ENCODE measurements at places on chromosomes 7 and 10.

DNA sequence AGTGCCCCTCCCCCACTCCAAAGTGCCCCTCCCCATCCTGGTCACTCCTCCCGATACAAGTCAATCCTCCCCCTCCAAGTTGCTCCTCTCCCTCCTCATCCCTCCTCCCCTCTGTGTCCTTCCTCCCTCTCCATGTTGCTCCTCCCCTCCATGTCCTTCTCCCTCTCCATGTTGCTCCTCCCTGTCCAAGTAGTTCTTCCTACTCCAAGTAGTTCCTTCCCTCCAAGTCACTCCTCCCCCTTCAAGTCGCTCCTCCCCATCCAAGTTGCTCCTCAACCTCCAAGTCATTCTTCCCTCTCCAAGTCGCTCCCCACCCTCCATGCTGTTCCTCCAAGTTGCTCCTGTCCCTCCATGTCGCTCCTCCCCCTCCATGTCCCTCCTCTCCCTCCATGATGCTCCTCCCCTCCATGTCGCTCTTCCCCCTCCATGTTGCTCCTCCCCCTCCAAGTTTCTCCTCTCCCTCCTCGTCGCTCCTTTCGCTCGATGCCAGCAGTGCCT is 8.6 kb upstream of the WBP1L start:
- DNase-seq, result no peak

- DNase-seq, result no peak
These were observed 455.6 kb upstream of the FZD8 start for GRCh38 chr10:36097696-36098095.

GRCh38 chr10:89915021-89915420 is 213.6 kb downstream of the KIF20B start:
- DNase-seq, result no peak

DNA sequence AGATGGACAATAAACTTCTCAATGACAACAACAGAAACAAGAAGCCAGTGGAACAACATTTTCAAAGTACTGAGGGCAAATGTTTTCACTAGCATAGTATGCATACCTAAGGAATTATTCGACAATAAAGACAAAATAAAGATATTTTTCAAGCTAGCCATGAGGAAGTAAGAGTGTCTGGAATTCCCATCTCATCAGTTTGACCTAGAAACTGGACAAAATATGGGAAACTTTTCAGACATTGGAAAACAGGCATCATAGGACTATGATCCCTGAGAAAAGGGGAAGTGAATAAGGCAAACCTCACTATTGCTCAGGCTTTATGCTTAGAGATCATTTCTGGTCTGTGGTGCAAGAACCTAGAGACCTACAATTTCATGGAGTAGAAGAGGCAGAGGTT is 86.3 kb downstream of the OAT start:
- DNase-seq, result no peak

- peak; percentile 9 for DNase-seq
These were observed 30.0 kb downstream of the NET1 start for GRCh38 chr10:5442065-5442989.

DNA sequence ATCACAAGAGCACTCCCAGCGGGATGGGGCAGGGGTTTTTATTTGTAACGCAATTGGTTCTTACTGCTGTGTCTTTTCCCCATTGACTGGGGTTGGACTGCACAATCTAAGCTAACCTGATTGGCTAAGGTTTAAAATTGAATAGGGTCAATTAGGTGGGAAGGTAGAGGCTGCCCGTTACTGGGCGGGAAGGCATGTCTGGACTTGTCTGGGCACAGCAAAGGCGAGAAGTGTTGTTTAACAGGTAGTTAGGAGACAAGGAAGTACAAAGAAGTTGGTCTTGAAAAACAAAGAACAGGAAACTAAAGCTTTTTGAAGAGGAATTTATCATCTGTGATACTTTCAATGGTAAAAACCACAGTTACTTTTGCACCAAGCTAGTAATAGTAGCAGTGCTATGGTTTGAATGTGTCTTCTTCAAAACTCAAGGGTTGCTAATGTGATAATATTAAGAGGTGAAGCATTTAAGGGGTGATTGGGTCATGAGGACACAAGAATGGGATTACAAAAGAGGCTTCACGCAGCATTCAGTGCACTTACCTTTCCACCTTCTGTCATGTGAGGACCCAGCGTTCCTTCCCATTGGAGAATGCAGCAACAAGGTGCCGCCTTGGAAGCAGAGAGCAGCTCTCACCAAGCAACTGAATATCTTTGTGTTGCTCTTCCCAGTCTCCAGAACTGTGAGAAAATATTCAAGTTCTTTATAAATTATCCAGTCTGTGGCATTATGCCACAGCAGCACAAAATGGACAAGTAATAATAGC is 875.5 kb upstream of the SORCS1 start:
- no peak for DNase-seq

GRCh38 chr7:43244232-43244631 is 131.8 kb downstream of the HECW1 start:
- DNase-seq, result no peak

DNA sequence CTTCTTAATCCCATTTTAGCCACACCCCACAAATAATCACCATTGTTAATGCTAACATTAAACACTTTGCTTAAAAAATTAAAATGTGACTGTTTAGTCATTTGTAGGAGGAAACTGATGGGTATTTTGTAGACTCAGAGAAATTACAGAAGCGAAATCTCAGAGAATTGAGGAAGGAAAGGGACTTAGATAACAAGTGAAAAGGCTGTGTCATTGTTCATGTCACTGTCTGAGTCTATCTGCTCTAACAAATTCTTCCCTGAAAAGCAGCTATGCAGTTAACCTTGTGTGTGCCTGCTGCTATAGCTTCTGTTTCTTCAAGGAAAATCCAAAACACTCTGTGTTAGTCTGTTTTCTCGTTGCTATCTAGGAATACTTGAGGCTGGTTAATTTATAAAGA is 40.9 kb upstream of the PLXDC2 start:
- no peak for DNase-seq

- no peak for DNase-seq
These were observed 141.0 kb downstream of the AOAH start for GRCh38 chr7:36583318-36583717.

DNA sequence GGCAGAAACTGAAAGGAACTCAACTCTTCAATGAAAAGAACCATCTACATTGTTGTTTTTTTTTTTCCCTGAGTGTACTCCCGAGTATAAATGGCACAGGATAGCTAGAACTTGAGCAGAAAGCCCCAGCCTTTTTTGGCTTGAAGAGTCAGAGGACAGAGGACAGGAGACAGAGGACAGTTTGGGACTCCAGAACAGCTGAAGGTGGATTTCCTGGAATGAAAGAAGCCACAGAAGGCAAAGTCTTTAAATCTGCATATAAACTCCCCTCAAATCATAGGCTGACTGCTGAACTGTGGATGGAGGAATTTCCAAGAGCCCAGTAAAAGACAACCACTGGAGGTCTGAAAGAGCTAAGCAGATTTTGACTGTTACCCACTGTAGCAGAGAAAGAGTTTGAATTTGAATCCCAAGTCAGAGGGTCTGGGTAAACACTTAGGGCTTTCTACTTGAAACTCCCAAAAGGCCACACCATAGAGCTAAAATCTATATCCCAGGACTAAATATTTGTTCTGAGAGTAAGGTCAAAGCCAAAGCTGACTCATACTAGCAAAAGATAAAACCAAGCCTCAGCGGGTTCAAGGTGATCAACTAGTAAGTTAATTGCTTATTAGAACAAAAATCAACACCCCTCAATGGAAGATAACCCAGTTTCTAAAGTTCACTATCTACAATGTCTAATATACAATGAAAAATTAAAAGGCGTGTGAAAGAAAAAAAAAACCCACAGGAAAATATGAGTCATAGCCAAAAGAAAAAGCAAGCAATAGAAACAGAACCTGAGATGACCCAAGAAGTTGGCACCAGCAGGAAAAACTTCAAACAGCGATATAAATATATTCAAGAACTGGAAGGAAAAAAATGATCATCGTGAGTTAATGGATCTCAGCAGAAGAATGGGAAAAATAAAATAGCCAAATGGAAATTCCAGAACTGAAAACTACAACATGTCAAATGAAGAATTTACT is 1.8 kb upstream of the OPN1SW start:
- DNase-seq, result no peak

DNA sequence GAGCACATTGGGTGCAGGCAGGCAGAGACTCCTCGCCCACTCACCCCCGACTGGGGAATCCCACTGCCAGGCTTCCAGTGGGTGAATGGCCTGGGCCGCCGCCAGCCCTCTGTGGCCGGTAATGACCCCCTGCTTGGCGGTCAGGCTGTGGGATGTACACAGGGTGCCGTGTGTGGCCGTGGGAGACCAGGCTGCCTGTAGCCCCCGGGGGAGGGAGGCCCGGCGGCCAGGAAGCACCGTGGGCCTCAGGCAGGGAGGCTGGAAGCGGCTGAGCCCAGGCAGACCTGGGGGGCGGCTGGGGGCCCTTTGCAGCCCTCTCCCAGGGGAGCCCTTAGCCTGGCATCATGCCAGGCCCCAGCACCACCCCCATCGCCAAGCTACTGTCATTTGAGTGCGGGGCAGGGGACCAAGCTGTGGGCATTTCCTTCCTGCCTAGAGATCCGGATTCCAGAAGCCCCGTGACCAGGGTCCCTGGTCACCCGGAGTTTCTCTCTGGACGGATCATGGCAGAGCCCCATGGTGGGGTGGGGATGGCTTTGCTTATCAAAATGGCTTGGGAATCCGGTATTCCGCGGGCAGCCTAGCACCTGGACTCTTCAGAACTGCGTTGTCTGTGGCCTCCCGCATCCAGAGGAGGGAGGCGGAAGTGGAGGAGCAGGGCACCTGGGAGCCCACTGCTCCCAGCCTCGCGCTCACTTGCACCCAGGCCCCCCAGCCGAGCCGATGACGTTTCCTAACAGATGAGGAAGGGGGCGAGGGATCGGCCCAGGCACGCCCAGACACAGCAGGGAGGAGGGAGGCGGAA is 1.1 kb downstream of the TTYH3 start:
- DNase-seq, result peak; percentile 46

DNA sequence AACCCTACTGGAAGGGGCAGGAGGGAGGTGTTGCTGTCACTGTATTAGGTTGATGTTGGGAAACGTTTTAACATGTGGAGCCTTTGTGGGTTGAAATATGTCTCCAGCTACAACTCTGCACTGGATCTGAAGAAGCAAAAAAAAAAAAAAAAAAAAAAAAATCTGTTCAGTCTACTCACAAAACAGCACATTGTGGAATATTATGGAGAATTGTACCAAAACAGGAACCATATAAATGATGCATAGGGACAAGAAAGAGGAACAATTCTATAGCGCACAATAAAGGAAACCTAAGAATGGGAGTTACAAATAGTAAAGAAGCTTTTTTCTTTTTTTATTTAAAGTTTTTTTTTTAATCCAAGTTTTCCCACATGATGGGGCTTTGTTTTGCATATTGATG is 63.8 kb downstream of the CCSER2 start:
- no peak for DNase-seq

- no peak for DNase-seq
These were observed 21.5 kb downstream of the SH3PXD2A start for GRCh38 chr10:103833731-103834365.

- no peak for DNase-seq
These were observed 114.0 kb downstream of the WDR37 start for GRCh38 chr10:1169981-1170866.

DNA sequence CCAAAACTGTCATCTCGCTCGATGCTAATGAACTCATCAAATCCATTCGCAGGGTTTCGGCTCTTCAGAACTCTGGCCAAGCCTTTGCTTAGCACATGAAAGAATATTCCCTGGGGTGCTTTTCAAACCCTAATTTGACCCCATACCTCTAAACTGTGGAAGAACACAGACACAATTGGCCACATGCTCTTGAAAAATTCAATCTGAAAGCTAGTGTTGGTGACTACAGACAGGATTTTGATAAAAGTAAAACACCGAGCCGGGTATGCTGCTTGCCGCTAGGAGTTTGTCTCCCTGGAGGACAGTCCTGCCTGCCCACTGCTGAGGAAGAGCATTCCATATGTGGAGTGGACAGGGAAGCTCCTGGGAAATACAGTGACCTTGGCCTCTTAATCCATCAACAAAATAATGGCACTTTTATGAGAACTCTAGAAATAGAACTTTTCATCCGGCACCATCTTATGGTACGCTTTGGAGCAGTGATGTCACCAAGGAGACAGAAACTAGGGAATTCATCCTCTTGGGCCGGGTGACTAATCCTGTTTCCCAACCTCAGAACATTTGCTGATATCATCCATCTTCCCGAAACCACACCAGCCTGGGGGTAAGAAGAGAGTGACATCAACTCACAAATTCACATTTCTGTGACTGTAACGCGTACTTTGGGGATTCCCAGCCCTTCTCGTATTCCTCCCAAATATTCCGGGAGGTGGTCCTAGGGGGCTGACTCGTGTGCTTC is 34.2 kb downstream of the MTURN start:
- DNase-seq, result no peak

DNA sequence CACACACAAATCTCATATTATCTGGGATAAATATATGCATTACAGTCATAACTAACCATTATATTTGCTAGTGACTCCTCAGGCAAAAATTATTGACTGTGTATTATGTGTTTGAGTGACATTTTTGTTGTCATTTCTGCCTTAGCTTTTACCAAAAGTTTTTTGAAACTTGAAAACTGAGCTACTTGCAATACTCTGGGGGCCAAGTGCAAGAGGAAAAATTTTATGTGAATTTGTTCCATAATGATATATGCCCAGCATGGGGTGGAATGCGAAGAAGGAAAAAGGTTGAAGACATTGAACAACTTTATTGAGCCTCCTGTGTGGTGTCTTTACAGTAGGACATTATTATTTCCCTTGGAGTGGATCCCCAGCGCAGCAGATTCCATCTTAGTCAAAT is 176.8 kb upstream of the FERD3L start:
- DNase-seq, result no peak

- no peak for DNase-seq
These were observed 348.0 kb downstream of the TYW1 start for GRCh38 chr7:67344481-67345193.

DNA sequence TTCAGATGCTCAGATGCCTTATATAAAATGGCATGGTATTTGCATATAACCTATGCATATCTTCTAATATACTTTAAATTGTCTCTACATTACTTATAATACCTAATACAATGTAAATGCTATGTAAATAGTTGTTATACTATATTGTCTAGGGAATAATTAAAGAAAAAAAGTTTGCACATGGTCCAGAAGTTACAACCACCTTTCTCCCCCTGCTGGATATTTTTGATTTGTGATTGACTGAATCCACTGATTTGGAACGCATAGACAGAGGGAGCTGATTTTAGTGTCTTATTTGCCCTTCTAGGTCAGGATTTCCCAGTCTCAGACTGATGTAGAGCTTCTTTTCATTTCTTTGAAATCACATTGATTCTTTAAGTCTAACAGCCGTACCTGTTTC is 31.8 kb downstream of the MDFIC start:
- no peak for DNase-seq

DNA sequence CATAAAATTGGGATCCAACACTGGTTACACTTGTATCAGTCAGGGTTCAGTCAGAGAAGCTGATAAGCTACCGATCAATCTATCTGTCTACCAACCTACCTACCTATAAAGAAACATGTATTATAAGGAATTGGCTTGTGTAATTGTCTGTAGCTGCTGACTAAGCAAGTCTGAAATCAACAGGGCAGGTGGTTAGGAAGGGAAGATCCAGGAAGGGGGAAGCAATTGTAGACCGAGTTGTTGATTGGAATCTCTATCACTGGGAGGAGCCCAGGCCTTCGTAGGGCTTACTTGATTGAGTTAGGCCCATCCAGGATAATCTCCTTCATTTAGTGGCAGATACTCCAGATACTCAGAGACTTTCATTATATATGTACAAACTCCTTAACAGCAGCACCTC is 271.5 kb upstream of the TEX47 start:
- DNase-seq, result no peak

GRCh38 chr7:7157177-7157886 is 25.0 kb upstream of the C1GALT1 start:
- no peak for DNase-seq

Measured in stimulated activated CD4-positive, alpha-beta T cell treated with anti-CD3 and anti-CD28 coated beads, TNF-alpha, amount 100 ng/mL, for 4 hours (primary cell).